ENCODE measurements at places on chromosomes 2 and 18.

DNA sequence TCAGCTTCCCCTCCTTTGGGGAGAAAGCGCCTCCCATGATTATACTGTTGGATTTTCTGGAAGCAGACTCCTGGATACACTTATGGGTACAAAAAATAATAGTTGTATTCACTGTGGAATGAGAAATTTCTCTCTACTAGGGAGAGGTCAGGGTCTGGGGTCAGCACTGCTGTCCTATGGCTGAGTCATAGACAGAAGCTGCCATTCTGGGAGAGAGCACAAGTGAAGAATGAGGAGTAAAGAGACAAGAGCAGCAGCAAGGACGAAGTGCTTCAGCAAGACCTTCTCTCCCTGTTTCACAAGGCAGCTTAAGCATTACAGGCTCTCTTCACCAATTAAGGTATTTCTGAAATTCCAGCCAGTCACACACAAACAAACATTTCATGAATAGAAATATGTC is 10.1 kb upstream of the UNC80 start:
- no peak for DNase-seq

DNA sequence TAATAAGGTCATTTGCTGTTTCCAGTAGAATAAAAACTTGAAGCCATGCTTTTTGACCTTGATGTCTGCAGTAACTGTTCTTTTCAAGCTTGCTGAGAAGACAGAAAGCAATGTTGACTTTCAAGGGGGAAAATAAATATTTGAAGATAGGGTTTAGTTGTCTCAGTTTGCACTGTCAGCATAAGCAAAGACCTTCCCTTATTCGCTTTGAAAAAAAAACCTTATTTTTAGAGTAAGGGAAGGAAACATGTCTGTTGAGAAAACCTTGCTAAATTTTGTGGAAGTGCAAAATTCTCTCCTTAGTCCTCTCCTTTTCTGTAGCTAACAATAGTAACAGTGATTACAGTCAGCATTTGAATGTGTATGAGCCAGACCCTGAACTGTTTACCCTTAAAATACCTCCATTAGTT is 43.1 kb downstream of the MAP4K4 start:
- no peak for DNase-seq

DNA sequence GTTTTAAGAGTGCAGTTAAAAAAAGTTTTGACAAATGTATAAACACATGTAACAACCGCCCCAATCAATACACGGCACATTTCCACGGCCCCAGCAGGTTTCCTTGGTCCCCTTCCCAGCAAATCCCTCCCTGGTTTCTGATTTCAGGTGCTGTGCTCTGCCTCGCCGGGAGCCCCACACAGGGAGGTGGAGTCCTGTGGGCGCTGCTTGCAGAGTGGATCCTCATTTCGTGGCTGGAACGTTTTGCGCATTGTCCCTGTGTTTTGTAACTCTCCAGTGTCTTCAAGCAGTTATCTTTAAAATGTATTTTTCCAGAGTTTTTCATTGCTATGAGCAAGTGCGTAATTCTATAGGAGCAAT is 124.8 kb downstream of the GALR1 start:
- no peak for DNase-seq

- no peak for DNase-seq
Observed at GRCh38 chr2:203934041-203934492, 2.5 kb upstream of the ICOS start.

DNA sequence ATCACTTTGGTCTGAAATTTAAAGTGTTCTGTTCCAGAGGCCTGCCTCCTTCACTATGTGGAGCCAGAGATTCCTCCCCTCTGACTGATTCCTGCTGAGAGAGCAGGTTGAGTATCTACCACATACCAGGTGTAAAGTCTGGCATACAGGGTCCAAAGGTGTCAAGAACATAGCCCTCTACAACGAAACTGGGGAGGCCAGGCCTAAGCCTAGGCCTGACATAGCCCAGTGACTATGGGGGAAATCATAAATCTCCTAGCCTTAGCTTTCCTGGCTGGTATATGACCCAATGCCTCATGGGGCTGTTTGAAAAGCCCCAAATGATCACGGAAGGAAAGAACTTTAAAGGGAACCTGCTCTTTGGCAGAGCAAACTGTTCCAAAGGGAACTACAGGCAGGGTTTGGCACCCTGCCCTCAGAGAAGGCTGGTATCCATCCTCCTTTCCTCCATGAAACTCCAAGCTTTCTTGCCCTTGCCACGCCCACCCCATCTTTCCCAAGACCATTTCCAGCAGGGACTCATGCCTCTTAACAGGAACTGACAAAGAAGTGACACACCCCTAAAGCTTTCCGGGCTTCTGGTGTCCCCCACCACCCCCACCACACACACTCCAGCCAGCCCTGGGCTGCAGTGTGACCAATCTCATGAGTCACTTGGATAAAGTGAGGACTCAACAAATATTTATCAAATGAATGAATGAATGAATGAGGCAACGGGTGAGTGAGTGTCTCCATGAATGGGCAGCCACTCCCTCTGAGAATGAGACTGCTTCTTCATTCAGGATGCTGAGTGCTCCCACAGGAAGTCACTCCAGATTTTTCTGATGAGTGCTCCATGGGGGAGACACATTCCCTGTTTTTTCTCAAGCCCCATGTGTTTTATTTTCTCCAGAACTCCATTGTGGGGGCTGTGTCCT is 114.5 kb upstream of the STPG4 start:
- no peak for DNase-seq

All from mesothelial cell of epicardium (in vitro differentiated cells).